ENCODE measurements at places on chromosomes 5 and 9.

DNA sequence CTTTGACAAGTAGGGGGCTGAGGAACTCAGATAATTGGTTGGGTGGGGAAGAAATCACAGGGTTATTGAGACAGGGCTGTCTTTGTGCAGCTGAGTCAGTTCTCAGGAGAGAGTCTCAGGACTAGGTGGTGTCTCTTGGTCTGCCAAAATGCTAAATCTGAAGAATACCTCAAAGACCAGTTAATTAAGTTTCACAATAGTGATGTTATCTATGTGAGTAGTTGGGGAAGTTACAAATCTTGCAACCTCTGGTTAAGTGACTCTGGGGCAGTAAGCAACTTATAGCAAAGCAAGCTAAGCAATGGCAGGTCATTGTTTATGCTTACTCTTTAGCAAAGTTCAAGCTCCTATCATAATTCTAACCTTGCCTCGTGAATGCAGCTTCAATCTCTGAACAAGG is 53.6 kb downstream of the GIN1 start:
- no peak for DNase-seq

GRCh38 chr9:35981699-35982098 is 23.7 kb upstream of the OR2S2 start:
- DNase-seq = no peak

- DNase-seq = no peak
Observed at GRCh38 chr5:151718646-151719045, 31.9 kb upstream of the SPARC start.

- no peak for DNase-seq
Observed at GRCh38 chr5:73592551-73592950, 27.0 kb downstream of the UTP15 start.

GRCh38 chr5:1974081-1974480 is 91.4 kb upstream of the IRX4 start:
- no peak for DNase-seq

All from thyroid gland (tissue), 4 donors.